ENCODE measurements at places on chromosomes 11 and 22.

DNA sequence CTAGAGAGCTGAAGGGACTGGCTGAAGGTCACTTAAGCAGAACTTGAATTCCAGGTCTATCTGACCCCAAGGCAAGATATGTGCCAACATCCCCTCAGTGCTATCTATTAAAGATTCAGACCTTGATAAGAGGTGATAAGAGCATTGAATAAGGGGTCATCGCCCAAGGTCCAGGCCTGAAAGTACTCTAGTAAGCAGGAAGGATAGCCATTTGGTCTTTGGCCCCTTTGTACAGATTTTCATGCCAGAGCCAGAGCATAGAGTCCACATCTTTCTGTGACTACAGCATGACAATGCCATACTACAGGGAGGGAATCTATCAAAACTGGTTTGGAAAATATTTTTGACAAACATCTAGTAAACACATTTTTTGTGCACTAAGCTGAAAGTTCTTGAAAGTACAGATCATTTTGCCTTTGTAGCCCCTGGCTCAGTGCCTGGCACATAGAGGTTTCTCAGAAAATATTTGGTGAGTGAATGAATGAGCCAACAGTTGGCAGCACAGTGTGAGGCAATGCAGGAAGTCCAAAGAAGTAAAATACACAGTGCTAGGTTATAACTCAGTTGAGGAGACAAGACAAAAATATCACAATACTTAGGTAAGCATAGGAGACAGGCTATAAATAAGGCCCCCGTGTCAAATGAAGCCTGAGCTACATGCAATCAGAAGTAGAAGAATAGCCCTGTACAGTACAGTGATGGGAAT, 15.1 kb upstream of the RRAS2 start:
- no peak for DNase-seq

DNA sequence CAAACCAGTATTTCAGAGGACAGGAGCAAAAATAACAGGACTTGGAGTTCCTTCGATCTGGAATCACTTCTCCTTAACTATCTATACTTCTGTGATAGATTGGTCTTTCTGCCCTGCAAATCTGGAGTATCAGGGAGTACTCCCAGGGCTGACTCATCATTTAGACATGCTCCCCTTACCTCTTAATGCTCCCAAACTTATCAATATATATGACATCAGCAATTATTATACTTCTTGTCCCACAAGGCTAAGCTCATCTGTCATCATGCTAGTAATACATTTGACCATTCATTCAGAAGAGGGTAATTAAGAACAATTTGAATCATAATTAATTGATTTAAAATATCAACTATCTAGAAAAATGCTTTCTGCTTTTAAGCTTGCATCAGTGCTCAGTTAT, 163.8 kb downstream of the SWAP70 start:
- DNase-seq = no peak

DNA sequence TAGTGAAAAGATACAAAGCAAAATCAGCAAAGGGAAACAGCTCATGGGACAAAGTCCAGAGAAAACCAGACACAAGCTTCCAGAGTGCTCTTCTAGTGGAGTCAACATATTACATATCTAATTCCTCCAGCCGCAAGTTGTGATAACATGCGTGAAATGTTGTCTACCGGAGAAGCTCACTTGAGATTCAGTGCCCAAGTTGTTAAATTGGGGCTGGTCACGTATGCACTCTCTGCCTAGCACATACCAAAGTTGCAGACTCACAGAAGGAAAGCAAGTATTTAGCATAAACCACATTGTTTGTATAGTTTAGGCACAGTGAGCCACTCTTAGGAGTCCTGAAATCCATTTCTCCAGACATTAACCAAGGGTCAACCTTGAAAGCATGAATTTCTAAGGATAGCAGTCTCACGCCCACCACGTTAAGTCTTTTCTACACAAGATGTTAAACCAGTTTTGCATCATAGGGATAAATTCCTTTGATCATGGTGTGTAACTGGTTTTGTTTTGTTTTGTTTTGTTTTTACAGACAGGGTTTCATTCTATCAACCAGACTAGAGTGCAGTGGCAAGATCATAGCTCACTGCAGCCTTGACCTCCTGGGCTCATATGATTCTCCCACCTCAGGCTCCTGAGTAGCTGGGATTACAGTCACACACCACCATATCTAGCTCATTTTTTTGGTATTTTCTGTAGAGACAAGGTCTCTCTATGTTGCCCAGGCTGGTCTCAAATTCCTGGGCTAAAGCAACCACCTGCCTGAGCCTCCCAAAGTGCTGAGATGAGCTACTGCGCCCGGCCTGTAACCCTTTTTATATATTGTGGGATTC, 39.5 kb upstream of the EP300 start:
- DNase-seq = no peak

DNA sequence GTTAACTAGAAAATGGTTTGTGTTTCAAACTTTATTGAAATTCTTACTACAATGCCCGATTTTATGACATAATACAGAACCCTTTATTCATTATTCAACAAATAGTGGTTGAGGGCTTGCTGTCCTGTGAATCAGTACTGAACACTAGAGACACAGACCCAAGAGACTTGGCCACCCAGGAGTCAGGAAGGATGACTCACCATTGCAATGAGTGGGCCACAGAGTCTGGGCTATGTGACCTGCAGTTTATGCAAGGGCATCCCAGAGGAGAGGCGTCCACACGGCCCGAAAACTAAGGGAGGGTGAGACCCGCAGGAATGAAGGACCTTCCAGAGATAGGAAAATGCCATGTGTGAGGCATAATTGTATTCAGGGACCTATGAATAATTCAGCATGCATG, 143.8 kb upstream of the DDI1 start:
- no peak for DNase-seq

GRCh38 chr22:20238901-20239675, 29.0 kb downstream of the RTN4R start:
- no peak for DNase-seq

GRCh38 chr11:31655483-31655882, 145.9 kb downstream of the ELP4 start:
- DNase-seq = peak; percentile 40

DNA sequence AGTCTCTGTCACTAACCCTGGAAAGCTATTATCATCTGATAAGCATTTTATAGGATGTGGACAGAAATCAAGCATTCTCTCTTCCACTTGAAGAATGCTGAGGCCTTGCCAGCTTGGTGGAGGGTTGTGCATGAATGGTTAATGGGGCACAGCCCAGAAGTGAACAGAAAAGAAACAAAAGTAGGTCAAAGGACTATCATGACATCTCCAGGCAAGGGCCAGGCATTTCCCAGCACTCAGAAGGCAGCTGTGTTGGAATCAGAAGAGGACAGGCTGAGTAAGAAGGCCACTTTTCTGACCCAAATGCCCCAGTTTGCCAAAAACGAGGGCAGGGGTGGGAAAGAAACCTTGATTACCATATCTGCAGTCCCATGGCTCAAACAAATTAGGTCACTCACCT, 12.4 kb downstream of the TENM4 start:
- no peak for DNase-seq

DNA sequence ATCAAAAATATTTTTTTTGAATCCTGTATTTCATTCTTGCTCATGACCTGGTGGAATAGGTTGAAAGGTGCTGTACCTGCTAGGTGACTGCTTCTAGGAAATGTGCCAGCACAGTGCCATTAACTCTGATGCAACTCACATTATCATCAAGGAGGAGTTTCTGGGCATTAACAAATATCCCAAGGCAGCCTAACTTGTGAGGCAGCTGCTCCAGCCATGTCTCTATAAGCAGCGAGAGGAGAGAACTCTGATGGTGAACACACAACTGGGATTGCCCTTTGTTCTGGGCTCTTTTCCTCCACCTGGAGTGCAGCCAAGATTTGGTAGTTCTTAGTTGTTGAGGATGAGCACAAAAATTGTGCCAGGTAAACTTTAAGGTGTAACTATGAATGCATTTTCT, 25.6 kb downstream of the HEPHL1 start:
- DNase-seq = no peak

DNA sequence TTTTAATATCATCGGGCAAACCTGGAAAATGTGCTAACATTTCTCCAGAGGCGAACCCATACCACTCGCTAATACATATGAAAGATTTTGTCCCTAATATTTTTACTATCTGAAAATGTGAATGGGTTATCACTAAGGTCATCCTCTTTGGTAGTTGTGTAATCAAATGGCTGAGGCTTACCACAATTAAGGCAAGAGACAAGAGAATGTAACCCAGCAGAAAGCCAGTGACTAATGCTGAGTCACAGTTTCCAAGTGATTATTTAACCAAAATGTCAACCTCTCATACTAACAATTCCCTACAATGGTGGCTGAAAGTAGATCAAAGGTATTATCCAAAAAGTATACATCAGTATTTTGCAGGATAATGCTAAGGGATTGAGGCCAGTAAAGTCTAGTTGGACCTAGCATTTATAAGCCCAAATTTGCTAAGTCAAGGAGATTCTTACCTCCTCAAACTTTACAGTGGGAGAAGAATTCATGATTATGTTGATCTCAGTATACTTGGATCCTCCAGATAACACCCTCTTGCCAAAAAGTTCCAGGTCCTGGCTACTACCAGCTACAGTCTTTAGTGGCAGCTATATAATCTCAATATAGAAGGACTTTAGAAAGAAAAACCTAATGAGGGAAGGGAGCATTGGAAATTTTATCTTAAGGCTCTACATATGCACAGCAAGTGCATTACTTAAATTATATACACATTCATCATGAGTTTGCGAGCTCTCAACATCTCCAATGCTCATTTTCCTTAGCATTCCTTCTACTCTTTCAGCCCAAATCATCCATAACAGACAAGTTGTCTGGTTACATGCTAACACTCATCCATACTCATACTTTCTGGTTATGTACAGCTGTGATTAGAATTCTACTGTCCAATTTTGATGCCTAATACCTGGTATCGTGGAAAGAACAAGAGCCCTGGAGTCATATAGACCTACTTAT, 25.4 kb downstream of the SIK3 start:
- peak; percentile 79 for DNase-seq

DNA sequence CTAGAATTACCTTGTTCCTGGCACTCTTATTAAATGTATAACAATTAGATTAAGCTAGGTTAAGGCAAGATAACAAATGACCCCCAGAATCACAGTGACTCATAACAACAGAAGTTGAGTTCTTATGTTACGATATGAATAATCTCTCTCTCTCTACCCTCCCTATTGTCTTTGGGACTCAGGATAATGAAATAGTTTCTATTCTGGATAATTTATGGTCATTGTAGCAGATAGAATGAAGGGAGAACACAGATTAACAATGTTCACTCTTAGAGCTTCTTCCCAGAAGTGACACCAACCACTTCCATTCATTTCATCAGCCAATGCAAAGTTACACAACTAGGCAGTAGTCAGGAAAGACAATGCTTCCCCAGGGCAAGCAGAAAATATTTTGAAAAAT, 334.5 kb downstream of the C11orf87 start:
- DNase-seq = no peak

- DNase-seq = no peak
Measured at GRCh38 chr11:101566626-101567025, 17.2 kb downstream of the TRPC6 start.

DNA sequence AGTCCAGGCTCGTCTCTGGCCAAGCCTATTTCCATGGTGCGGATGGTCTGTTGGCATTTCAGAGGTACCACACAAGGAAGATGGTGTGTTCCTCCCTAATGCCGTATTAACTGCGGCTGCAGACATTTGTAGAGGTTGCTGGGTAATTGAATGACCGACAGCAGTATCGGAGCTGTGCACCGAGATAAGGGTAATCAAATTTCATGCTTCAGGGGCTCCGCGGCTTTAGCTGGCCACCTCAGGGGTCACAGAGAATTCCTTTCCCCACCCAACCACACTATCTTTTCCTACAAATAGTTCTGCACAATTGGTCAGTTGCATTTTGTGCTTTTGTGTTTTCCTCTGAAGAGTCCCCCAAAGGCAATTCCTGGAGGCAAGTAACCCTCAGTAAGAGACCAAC, 297.4 kb downstream of the OPCML start:
- no peak for DNase-seq

DNA sequence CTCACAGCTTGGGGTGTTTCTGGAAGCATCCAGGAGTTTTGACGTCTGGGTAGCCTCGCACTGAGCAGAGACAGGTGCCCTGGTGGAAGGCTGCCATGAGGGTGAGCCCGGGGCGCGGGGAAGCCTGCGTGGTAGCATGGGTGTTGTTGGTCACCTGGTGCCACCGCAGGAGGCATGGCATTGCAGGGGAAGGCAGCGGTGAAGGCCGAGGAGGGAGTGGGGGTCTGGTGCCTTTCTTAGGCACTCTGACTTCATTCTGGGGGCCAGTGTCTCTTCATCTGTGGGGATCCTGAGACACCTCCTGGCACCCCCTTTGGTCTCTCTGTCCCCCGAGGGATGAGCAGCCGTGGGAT, 271.2 kb downstream of the TBC1D22A start:
- no peak for DNase-seq

GRCh38 chr22:44331881-44332714, 19.3 kb upstream of the SHISAL1 start:
- no peak for DNase-seq

DNA sequence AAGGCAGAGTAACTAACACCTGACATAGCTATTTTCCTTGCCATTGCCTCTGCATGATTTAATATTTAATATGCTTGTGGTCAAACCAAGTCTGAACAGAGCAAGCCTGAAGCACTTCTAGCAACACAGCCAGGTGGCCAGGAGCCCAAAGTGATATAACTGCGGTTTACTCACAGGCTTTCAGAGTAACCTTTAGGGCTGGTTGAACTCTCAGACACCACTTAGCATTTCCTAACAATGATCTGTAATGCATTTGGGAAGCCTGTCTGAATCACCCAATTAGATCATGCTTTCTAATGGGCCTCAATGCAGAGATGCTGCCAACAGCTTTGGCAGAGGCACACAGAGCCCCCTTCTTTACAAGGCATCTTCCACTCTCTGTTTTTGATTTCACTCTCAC, 96.1 kb downstream of the FDX1 start:
- DNase-seq = peak; percentile 70

DNA sequence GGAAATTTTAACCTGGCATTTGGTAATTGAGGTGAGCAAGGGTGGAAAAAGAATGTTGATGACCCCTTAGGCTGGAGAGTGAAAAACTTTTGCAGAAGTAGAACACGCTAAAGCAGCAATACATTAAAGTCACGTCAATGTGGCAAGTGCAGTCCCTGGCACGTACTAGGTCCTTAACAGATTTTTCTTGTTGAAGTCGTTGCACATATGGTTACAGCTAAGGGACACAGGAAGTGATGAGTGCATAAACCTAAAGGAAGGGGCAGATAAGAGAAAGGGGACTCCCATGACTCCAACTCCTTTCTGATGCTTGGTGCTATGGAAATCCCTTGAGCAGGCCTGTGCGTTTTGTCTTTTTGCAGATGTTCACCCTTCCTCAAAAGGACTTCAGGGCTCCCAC, 1.2 kb downstream of the ACCS start:
- DNase-seq = no peak

DNA sequence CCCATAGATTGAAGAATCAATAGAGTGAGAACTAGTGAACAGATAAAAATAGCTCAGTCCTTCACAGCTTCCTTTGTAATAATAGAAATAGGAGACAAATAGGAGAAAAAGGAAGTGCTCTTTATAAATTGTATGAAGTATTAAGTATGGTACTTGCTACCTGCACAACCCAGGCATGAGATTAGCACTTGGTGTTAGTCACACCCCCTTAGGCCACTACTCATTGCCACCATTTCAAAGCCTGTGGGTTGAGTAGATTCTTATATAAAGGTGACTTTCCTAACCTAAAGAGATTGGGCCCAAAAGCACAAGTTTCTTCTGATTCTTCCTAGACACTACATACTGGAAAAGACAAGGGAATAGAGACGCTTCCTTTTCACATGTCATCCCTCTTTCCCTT, 37.7 kb upstream of the ADORA2A start:
- DNase-seq = no peak

GRCh38 chr11:75476739-75477613, 44.0 kb upstream of the KLHL35 start:
- DNase-seq = no peak

GRCh38 chr11:61460986-61461385, 31.1 kb downstream of the SDHAF2 start:
- no peak for DNase-seq
